Astrocyte (in vitro differentiated cells and primary cell): ENCODE measurements at places on chromosomes 4 and X.

DNA sequence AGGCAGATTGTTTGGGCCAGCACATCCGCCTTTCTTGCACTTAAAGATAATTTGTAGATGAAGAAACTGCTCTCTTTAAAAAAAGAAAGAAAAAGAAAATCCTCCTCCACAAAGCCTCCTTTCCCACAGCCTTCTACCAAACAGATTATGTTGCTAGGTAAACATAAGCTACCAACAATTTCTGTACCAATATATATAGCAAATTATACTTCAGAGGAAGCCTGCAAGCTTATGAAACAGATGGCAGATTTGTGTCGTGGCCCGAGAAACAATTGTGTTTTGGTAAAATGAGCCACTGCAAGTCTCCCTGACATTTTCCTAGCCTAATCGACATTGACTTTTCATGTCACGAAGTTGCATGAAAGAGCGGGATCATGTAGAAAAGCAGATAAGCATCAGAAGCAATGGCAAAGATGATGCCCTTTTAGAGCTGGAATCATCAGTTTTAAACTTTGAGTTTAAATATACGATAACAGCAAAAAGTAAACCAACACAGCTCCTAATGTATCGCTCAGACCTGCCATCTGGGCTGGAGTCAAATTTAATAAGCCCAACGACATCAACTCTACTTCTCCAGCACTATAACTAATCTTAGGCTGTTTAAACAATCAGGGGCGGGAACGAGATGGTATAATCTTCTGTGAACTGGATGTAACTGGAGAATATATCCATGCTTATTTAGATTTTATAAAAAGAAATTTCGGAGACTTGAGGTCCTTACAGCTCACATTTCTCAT is 94.9 kb upstream of the PLAC1 start:
- H3K4me1 ChIP-seq: no peaks in the 10 kb centered on the region
- DNase-seq: no peak
- H3K4me3 ChIP-seq: no peak overlapping the region
- no peaks in the 10 kb centered on the region for H3K36me3 ChIP-seq
- no peaks in the 10 kb centered on the region for H3K27me3 ChIP-seq

DNA sequence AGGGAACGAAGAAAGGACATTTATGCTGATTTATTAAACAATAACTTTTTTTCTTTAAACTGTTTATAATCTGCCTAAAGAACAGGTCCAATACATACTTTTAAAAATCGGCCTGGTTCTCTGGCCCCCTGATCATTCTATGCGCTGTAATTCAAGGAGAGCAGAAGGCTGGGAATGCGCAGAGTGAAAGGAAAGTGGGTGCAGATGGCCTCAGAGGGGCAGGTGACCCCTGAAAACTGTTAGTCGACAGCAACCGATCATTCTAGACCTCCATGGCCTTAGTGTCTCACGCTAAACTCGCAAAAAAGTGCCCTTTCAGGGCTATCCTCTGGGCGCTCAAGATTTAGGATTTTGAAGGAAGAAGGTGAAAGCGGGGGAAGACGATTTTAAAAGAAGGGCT is 2.2 kb downstream of the PDE5A start:
- no peak for DNase-seq
- no peaks in the 10 kb centered on the region for H3K27me3 ChIP-seq
- peak overlapping the region; percentile 52 for H3K27ac ChIP-seq
- peak overlapping the region; percentile 77 for H3K4me3 ChIP-seq

- peaks cover 9% of the 10 kb centered on the region for H3K4me1 ChIP-seq
- H3K36me3 ChIP-seq: no peaks in the 10 kb centered on the region
- no peak for DNase-seq
- no peak overlapping the region for H3K27ac ChIP-seq
These were observed 5.9 kb downstream of the SOD3 start for GRCh38 chr4:24801136-24801855.

- no peak overlapping the region for H3K4me3 ChIP-seq
- DNase-seq: peak; percentile 38
- H3K4me1 ChIP-seq: no peaks in the 10 kb centered on the region
- no peak overlapping the region for H3K27ac ChIP-seq
- no peaks in the 10 kb centered on the region for H3K36me3 ChIP-seq
These were observed 175.2 kb upstream of the ADAMTS3 start for GRCh38 chr4:72744103-72744725.

DNA sequence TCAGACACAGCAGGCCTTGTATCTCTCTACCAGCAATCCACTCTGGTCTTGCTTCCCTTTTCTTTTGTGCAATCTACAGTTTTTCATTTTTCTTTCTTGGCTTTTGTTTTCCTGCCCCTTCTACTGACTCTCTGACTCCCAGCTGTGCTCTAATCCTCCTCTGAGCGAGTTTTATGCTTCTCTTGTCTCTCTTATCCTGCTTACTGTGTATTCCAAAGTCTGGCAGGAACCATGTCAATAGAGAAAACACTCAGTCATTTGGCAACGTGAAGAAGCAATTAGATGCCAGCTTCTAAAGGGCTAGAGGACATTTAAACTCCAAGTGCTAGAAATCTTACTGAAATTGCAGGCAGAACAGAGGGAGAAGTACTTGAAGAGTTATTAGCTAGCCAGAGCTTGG is 984.6 kb upstream of the TENM3 start:
- no peak overlapping the region for H3K27ac ChIP-seq
- H3K36me3 ChIP-seq: no peaks in the 10 kb centered on the region
- H3K4me1 ChIP-seq: no peaks in the 10 kb centered on the region
- no peak for DNase-seq
- H3K4me3 ChIP-seq: no peak overlapping the region
